DMS53 (cell line): ENCODE measurements at places on chromosomes 2 and 18.
A peak's percentile ranks its signal among the peaks of the same experiment; 100 is the strongest.

DNA sequence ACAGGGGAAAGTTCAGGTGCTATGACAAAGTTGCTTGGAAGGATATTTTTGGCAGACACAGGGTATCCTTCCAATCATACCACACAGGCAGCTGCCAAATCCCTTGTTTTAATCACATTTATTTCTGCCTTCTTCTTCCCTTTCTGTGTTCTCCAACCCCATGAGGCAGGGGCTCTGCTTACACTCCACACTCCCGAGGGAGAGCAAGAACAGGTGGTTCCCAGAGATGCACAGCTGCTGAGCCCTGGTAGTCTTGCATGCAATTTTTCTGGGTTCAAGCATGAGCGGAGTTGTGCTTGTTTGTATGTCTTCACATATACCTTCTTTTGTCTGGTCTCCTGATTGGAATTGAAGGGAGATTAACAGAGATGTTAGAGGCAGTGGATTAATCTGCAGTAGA, 251.7 kb upstream of the ST6GAL2 start:
- DNase-seq: no peak

GRCh38 chr2:38159191-38159590, 83.2 kb upstream of the CYP1B1 start:
- DNase-seq: no peak

DNA sequence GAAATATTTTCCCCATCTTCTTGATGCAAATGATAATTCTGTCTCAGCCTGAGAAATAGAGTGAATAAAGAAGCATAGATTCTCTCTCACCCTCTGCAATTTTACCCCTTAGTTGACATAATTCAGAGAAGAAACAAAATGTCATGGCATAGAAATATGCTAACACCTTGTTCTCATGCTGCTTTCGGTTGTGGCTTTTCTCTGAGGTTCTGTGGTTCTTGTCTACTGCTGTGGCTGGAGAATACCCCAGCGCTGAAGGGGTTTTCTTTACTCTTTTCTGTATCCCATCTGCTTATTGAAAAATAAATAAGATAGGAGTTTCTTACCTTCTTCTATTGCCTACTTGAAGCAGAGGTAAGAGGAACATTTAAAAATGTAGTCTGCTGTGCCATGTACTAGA, 15.4 kb upstream of the RAB27B start:
- DNase-seq: no peak

GRCh38 chr18:28284132-28284531, 107.2 kb upstream of the CDH2 start:
- DNase-seq: peak; percentile 58

DNA sequence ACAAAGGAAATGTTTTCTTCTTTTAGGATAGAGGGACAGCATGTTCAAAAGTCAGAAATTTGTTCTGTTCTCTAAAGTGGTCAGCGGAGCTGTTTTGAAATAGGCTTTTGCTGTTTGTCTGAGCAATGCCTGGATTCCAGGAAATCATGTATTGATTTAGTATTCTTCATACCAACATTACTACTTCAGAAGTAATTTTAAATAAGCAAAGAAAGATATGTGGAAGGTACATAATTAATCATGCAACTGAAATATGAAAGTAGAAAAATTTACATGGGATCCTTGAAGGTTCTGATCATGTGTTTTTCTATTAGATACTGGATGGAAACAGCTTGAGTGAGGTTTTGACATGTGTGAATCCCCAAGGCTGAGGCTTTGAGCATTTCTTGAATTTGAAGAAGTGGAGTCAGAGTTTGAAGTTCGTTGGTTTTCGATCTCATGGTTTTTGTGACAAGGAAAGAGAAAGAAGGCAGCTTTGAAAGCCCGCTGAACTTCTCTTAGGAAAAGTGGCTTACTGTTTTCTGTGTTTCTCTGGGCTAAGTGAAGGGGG, 220.0 kb downstream of the LDLRAD4 start:
- DNase-seq: no peak
